ENCODE measurements at places on chromosomes 2 and 18. TPM values are rescaled to one million over a fixed set of nuclear protein-coding genes. Genes with fewer than 3 reads are reported as not detected.

The GPR17 gene
- polyA plus RNA-seq, result 0.47 TPM

The CSRNP3 gene
- polyA plus RNA-seq, result 1.8 TPM

The ACVR1C gene
- 0.67 TPM for polyA plus RNA-seq

DNA sequence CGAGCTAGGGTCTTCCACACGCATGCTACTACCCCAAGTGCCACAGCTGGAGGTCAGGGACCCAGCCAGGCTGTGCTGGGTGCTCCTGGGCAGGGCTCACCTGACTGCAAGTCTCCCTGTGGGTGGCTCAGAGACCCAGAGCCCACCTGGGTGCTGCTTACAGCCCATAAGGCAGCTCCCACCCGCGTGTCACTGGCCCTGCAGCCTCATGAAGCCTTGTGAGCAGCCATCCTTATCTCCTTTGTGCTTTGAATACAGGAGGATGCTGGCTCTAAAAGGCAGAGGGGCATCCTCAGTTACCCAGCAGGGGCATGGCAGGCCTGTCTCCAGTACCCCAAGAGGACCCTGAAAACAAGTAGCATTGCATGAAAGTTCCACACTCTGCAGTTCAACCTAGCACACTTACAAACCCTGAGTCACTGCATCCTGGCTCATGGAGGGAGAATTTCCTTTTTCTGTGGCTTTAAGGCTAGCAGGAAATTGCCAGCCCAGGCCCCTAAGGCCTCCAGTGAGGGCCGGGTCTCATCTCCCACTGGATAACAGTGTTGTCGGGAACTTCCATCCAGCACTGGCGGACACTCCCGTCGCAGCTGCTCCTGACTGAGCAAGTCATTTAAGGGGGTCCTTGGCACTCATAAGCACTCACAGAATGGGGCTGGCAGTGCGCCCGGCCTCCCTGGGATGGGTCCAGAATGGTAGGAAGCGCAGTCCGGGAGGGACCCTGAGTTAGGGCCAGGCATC is 137.1 kb downstream of the RPIA start:
- no peak for DNase-seq

DNA sequence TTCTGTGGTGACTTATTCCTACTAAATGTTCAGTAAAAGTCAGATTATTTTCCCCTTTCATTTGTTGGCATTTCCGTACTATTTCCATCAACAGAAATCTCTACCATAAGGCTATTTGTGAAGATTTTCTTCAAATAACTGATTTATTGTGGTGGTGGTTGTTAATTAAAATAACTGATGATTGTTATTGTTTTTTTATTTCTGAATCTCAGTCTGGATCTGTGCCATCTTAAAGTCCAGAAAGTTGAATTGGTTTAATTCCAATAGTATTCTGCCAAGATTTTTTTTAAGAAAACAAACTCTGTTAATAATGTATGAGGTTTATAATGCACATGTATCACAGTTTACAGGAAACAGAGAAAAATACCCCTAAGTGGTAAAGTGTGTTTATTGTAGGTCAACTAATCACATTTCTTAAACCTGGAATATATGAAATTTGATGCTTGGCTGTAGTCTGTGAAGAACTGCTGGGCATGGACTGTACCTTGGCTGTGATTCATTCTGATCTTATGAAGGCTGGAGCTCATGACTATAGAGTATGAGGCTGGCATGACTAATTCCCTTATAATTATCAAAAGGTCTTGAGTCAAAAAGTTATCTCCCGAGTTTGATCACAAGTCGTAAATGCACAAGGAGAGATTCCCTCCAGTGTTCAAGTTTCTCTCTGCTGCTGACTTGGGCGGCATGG is 134.2 kb upstream of the RND3 start:
- no peak for DNase-seq

DNA sequence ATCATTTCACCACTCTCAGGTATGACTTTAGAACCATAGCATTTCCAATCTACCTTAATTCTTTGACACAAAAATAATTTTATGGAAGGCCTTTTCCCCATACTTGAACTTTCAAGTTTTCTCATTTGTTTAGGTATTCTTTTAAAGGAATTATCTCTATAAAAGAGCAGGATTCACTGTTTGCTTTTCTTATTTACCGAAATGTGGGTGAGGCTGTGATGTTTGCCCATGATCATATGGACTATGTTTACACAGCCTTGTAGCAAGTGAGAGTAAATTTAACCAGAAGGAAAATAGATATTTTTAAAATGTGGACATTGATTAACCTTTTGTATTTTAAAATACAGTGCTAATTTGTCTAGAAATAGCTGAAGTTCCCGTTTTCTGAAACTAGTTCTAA is 26.3 kb downstream of the CAB39 start:
- DNase-seq, result no peak

- DNase-seq, result no peak
These were observed 102.3 kb downstream of the SPTBN1 start for GRCh38 chr2:54558188-54559005.

DNA sequence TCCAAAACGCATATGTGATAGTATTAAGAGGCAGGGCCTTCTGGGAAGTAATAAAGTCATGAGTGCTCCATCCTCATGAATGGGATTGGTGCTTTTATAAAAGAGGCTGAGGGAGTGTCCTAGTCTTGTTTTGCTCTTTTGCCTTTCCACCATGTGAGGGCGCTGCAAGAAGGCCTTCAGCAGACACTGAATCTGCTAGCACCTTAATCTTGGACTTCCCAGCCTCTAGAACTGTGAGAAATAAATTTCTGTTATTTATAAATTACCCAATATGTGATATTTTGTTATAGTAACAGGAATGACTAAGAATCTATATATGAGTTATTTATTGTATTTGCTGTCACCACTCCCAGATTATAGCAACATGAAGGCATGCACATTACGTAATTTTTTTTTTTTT is 63.5 kb downstream of the PLA2R1 start:
- DNase-seq, result no peak

GRCh38 chr2:239555571-239555905 is 154.7 kb upstream of the HDAC4 start:
- DNase-seq, result no peak

Measured in urinary bladder (tissue), 4 donors.